ENCODE measurements at places on chromosomes 16 and 17. TPM values are rescaled to one million over a fixed set of nuclear protein-coding genes. Genes with fewer than 3 reads are reported as not detected.

DNA sequence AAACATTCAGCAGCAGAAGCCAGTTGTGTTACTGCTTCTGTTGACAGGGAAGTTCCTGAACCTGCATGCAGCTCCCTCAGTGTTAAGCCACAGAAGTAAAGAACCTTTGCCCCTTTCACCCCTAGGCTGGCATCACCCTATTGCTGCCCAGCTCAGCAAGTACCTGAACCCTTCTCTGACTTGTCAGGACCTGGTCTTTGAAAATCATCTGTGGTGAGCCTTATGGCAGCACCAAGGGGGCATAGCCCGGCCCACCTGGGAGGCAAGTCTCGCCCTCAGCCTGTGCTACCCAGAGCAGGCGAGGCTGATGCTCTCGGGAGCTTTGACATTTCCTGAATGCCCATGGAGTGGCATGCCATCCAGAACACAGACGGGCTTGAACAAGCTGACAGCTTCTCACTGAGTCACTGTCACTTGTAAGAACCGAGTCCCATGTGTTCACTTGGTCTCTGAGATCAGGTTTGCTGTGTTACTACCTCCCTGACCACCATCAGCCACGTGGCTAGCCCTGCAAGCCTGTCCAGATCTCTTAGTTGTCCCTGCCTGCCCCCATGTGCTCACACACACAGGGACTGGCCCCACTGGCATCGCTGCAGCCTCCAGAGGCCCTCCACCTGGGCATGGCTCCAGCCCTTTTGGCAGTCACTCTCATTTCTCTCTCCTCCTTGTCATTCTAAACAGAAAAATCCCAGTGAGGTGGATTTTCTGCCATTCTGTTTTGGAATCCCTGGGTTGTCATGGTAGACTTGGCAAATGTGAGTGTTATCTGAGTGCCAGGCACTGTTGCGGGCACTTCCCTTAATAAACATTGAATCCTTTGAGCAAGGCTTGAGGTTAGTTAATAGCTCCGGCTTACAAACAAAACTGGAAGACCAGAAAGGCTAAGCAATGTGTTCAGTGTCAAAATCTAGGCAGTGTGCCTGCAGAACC, 2.9 kb upstream of the CARMIL2 start:
- no peak for DNase-seq

GRCh38 chr16:67029254-67030096, 526 bp downstream of the CBFB start:
- DNase-seq = peak; percentile 69

- DNase-seq = no peak
Measured at GRCh38 chr16:30920891-30921290, 2.5 kb upstream of the FBXL19 start.

DNA sequence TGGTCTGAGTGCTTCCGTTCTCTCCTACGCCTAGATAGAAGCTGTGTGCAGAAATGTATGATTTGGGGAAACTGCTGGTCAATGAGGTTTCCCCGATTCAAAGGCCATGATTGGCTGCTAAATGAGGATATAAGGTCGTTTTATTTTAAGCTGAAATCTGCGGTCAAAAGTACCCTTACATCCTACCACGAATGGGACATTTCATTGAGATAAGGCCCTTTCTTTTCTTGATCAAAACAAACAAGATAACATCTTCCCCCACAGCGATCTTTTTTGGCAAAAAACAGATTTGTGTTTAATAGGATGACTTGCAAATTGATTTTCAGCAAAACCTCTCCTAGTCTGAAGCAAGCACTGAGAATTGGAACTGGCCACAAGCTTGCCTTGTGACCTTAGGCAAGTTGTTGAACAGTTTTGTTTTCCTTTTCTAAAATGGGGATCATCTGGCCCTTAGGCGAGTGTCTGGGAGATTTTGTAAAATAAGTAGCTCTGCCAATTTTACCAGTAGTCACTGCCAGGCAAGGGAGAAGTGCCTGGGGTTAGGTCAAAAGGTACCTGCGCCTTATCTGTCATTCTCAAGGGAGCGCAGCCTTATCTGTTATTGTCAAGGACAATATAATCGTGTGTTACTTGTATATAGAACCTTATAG, 635 bp downstream of the SCPEP1 start:
- no peak for DNase-seq

- no peak for DNase-seq
Measured at GRCh38 chr16:59864981-59865666, 1131.0 kb upstream of the GOT2 start.

GRCh38 chr17:78034429-78035091, 76.1 kb downstream of the TNRC6C start:
- no peak for DNase-seq

DNA sequence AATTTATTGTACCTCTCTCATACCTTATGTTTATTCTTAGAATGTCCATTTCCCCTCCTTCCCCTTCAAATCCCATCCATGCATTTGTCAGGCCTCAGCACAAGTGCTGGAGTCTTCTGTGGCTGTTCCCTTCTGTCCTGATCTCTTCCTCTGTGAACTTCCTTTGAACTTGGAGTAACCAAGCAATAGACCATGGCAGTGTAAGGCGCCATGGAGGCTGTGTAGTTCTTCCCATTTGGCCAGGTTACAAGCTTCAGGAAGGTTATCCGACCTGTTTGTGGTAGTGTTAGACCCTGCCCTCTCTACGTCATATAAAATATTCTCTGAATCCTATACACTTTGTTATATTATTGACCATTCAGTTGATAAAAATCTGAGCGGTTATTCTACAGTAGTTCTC, 28.6 kb downstream of the MAP2K6 start:
- no peak for DNase-seq

DNA sequence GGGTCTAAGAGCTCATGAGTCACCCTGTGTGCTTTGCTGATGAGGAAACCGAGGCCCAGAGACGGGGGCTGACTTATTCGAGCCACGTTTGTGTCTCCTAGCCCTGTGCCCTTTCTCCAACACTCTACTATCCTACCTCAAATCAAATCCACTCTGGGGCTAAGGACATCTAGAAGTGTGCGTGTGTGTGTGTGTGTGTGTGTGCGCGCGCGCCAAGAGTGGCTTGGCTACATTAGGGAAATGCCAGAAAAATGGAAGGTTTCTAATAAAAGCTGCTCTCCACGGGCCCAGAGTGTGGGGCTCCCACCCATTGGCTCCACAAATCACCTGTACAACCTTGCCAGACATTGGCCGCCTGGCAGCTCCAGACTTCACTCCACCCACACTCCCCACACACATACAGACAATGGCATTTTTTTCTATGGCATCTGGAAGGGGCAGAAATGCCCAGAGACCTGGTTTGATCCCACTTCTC, 30.3 kb upstream of the PHOSPHO1 start:
- DNase-seq = peak; percentile 32

DNA sequence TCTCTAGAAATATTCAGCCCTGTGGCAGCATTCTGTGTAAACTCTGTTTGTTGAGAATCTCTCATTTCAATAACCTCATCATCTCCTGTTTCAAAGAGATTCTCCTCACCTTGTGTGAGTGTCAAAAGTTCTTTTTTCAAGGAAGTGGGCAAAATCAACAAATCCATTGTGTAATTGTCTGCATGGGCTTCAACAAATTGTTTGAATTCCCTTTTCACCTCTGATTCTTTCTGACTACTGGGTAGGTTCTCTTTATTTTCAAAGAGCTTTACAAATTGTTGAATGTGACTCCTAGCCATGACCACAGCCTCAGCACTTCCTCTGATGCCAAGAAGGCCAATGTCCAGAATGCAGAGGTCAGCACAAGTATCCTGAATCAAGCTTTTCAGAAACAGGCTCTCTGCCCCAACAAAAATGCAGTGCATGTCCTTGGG, 48.0 kb downstream of the N4BP1 start:
- no peak for DNase-seq

- no peak for DNase-seq
Measured at GRCh38 chr16:1455190-1456171, 11.1 kb upstream of the CCDC154 start.

- no peak for DNase-seq
Measured at GRCh38 chr16:12083631-12084030, 107.1 kb downstream of the SNX29 start.

LITAFD gene
- total RNA-seq = not detected

KIFC3 gene
- total RNA-seq = 28.6 TPM

CSH1 gene
- not detected for total RNA-seq

LRRC46 gene
- 0.51 TPM for total RNA-seq
